ENCODE measurements at places on chromosomes 4 and X. TPM values are rescaled to one million over a fixed set of nuclear protein-coding genes. Genes with fewer than 3 reads are reported as not detected.

DNA sequence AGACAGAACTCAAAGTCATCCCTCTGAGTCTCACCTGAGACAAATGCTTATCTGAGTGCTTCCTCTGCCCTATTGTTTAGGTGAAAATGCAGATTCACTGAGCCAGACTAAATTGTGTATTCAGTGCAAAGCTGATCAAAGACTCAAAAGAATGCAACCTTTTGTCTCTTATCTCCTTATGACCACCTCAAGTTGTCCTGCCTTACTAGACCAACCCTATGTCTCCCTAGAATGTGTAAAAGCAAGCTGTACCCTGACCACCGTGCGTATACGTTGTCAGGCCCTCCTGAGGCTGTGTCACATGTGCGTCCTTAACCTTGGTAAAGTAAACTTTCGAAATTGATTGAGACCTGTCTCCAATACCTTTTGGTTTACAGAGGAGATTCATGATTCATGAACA is 63.6 kb upstream of the SH3RF1 start:
- H3K36me3 ChIP-seq, result no peaks in the 10 kb centered on the region
- H3K27ac ChIP-seq, result no peak overlapping the region
- H3K4me1 ChIP-seq, result no peaks in the 10 kb centered on the region
- peaks cover 1% of the 10 kb centered on the region for H3K27me3 ChIP-seq

GRCh38 chr4:132592340-132592739 is 556.8 kb upstream of the PCDH10 start:
- no peaks in the 10 kb centered on the region for H3K4me1 ChIP-seq
- H3K27me3 ChIP-seq, result no peaks in the 10 kb centered on the region
- no peak for DNase-seq
- no peak overlapping the region for H3K27ac ChIP-seq

DNA sequence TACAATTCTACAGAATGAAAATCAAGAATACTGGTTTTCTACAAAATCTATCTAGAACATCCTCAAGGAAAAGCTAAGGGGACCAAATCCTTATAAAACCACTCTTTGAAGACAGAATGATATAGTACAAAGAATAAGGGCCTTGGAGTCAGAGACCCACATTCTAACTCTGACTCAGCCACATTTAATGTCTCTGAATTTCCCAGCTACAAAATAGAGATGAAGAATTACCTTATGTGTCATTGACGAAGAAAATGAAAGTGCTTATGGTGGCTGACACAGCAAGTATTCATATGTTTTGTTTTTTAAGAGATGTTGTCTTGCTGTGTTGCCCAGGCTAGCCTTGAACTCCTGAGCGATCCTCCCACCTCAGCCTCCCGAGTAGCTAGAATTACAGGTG is 35.9 kb upstream of the CXorf38 start:
- no peak for DNase-seq
- no peaks in the 10 kb centered on the region for H3K27me3 ChIP-seq
- H3K27ac ChIP-seq, result no peak overlapping the region
- peaks cover 14% of the 10 kb centered on the region for H3K4me1 ChIP-seq

- H3K36me3 ChIP-seq, result no peaks in the 10 kb centered on the region
- DNase-seq, result no peak
- no peak overlapping the region for H3K27ac ChIP-seq
Measured at GRCh38 chr4:85402371-85402770, 72.6 kb upstream of the ARHGAP24 start.

The ART3 gene
- total RNA-seq, result 0.47 TPM

GRCh38 chr4:18695733-18696527 is 674.4 kb upstream of the LCORL start:
- H3K36me3 ChIP-seq, result no peaks in the 10 kb centered on the region
- no peaks in the 10 kb centered on the region for H3K27me3 ChIP-seq
- no peak overlapping the region for H3K4me3 ChIP-seq
- H3K4me1 ChIP-seq, result no peaks in the 10 kb centered on the region
- no peak for DNase-seq

DNA sequence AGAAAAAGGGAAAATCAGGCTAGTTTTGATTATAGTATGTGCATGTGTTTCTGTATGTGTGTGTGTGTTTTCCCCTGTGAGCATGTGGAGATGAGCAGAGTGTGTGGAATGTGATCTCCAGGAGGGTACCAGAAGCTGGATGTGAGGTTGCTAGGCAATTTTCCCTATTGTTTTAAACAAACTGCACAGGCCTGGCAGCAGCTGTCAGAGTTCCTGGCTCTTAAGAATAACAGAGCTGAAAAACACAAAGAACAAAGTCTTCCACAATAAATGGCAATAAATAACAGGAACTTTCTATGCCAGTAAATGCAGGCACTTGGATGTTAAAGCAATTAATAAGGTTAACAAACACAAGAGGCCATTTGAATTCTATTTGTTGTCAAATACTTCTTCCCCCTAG is 344.6 kb upstream of the CTSO start:
- H3K27me3 ChIP-seq, result no peaks in the 10 kb centered on the region
- H3K4me1 ChIP-seq, result no peaks in the 10 kb centered on the region
- no peak for DNase-seq
- H3K36me3 ChIP-seq, result no peaks in the 10 kb centered on the region

GRCh38 chrX:154308108-154308946 is 12.7 kb downstream of the TKTL1 start:
- H3K4me3 ChIP-seq, result no peak overlapping the region
- H3K36me3 ChIP-seq, result no peaks in the 10 kb centered on the region
- DNase-seq, result peak; percentile 66
- peaks cover 47% of the 10 kb centered on the region for H3K4me1 ChIP-seq

The CCNG2 gene
- total RNA-seq, result 8.3 TPM

The ARMCX5 gene
- 6.2 TPM for total RNA-seq

DNA sequence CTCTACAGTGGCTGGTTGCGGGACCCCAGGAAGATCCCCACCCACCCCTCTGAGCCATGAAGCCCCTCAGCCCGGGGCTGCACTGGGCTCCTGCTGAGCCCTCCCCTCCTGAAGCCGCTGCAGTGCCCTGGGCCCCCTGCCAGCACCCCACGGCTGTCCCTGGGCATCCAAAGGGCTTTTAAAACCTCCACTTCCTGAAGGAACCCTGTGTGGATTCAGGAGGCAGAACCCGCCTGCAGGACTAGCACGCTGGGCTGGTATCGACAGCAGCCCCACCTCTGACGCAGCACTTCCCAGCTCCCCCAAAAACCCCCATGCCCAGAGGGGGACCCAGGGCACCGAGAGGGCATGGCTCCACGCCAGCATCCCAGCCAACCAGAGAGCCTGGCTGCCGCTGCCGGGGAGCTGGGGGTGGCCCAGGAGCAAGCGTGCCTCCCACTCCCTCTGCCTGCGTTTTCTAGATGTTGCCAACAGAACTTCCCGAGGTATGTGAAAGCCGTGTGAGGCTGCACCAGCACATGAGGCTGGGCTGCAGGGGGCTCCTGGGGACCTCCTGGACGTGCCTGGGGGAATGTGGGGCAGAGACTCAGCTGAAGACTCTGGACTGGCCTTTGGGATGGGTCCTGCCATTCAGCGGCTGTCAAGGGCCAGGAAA is 6.3 kb downstream of the MXD4 start:
- H3K4me1 ChIP-seq, result no peaks in the 10 kb centered on the region
- H3K27me3 ChIP-seq, result no peaks in the 10 kb centered on the region
- H3K36me3 ChIP-seq, result no peaks in the 10 kb centered on the region
- H3K27ac ChIP-seq, result no peak overlapping the region
- no peak overlapping the region for H3K4me3 ChIP-seq

DNA sequence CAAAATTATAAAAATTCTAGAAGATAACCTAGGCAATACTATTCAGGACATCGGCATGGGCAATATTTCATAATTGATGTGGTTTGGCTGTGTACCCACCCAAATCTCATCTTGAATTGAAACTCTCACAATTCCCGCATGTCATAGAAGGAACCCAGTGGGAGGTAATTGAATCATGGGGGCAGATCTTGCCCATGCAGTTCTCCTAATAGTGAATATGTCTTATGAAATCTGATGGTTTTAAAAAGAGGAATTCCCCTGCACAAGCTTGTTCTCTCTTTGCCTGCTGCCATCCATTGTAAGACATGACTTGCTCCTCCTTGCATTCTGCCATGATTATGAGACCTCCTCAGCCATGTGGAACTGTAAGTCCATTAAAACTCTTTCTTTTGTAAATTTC is 77.7 kb downstream of the DDX60 start:
- H3K27ac ChIP-seq, result no peak overlapping the region
- H3K4me1 ChIP-seq, result no peaks in the 10 kb centered on the region
- H3K36me3 ChIP-seq, result peaks cover 62% of the 10 kb centered on the region

DNA sequence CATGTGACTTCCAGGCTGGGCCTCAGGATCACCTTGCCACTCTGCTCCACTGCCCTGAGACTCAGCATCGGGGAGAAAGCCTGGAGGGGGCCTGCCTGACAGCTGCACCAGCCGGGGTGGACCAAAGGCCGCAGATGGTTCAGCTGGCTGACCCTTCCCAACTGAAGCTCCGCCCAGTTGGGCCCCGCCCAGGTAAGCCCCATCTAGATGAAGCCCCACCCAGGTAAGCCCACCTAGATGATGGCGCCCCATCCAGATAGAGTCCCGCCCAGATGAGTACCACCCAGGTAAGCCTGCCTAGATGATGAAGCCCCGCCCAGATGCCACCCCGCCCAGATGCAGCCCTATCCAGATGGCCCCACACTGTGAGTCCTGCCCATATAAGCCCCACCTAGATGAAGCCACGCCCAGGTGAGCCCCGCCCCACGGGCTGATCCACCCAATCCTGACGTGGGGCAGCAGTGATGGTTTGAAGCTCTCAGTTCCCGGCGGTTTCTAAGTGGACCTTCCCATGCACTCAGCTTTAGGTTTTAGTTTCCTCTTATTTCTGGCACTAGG is 10.0 kb downstream of the ZFYVE28 start:
- H3K27ac ChIP-seq, result no peak overlapping the region
- H3K27me3 ChIP-seq, result no peaks in the 10 kb centered on the region
- no peak overlapping the region for H3K4me3 ChIP-seq
- H3K4me1 ChIP-seq, result peaks cover 54% of the 10 kb centered on the region

DNA sequence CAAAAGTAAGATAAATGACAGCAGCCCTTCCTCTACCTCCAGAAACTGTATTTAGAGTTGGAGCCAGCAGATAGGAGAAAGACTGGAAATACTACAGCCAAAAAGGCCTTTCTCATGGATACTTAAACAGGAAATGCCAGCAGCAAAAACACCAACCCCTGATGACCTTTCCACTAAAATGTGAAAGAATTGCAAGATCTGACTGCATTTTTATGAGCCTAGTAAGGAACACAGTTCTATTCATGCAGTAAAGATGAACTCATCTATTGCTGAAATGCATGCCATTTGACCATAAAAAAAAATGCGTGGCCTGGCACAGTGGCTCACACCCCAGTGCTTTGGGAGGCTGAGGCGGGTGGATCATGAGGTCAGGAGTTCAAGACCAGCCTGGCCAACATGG is 19.9 kb downstream of the ABCG2 start:
- no peak overlapping the region for H3K27ac ChIP-seq
- no peaks in the 10 kb centered on the region for H3K4me1 ChIP-seq
- no peaks in the 10 kb centered on the region for H3K36me3 ChIP-seq
- peaks cover 8% of the 10 kb centered on the region for H3K27me3 ChIP-seq
- no peak for DNase-seq
- no peak overlapping the region for H3K4me3 ChIP-seq

DNA sequence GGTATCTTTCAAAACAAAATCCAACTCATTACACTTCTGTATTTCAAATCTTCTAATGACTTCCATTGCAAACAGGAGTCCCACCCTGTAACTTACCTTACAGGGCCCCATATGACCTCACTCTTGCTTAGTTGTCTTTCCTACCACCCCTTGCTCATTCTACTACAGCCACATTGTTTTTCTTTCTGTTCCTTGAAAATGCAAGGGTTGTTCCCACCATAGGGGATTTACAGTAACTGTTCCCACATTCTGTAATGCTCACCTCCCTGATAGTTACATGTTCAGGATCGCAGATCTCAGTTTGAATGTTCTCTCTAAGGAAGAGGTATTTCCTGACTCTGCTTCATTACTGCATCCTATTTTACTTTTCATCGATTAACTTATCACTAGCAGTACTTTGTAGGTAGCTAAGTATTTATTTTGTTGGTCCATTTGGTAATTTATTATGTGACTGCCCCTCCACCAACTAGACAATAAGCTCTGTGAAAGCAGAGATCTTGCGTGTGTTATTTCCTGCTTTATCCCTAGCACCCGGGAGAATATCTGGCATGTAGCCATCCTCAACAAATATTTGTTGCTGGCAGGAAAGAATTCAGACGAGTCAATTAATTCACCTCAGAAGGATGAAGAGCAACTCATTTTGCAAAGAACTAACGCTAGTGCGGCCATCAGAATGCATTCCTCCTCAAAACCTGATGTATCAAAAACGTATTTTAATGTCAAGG is 21.4 kb downstream of the MAOB start:
- no peak overlapping the region for H3K4me3 ChIP-seq
- H3K27ac ChIP-seq, result no peak overlapping the region
- H3K4me1 ChIP-seq, result no peaks in the 10 kb centered on the region
- H3K27me3 ChIP-seq, result no peaks in the 10 kb centered on the region
- no peak for DNase-seq

The TREX2 gene
- 0.83 TPM for total RNA-seq

The WDR45 gene
- 49.1 TPM for total RNA-seq

DNA sequence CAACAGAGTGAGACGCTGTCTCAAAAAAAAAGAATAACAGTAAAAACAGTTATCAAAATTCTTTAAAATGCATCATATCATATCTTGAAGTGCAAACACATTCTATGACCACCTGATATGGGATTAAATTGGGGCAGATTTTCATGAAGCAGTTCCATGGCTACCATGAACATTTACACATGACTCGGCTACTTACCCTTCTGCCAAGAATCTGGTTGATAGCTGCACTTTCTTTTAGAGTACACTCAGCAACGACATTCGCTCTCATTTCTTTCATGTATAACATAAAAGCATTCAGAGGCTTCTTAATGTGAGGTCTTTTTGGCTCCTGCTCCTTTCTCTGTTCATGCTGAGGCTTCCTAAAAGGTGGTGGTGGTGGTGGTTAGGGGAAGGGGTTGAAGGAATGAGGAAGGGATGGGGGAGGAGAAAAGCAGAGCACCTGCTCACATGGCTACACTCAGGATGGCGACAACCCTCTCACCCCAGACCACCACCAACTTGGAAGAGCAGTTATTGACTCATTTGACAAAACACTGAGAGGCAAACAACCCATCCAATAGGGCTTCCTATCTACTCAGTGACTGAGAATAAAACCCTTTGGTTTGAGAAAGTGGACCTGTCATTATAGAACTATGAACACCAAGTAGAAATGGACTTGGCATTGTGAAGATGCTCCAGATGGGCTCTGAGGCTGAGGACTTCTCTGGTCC is 88.5 kb downstream of the HADH start:
- H3K4me3 ChIP-seq, result no peak overlapping the region
- no peaks in the 10 kb centered on the region for H3K27me3 ChIP-seq
- H3K36me3 ChIP-seq, result peaks cover 57% of the 10 kb centered on the region

- no peaks in the 10 kb centered on the region for H3K4me1 ChIP-seq
- no peak for DNase-seq
- H3K27me3 ChIP-seq, result no peaks in the 10 kb centered on the region
- no peak overlapping the region for H3K4me3 ChIP-seq
- H3K27ac ChIP-seq, result no peak overlapping the region
Measured at GRCh38 chr4:8545439-8545765, 34.8 kb upstream of the GPR78 start.

GRCh38 chr4:138861135-138861534 is 154.4 kb upstream of the NOCT start:
- no peak overlapping the region for H3K4me3 ChIP-seq
- no peaks in the 10 kb centered on the region for H3K4me1 ChIP-seq
- no peak overlapping the region for H3K27ac ChIP-seq
- no peak for DNase-seq
- H3K27me3 ChIP-seq, result peaks cover 2% of the 10 kb centered on the region

Measured in activated T-helper 1 cell treated with anti-CD3 and anti-CD28 coated beads, Interleukin-12 subunit alpha, Interleukin-12 subunit beta, Interleukin-2, Interleukin-4 antibody, amounts not matched to agents 30 ng/mL and 10 ng/mL and 1 ng/mL, durations not matched to agents 14 hours and 24 hours and 36 hours (primary cell).